ENCODE measurements at places on chromosomes 13 and 19.

DNA sequence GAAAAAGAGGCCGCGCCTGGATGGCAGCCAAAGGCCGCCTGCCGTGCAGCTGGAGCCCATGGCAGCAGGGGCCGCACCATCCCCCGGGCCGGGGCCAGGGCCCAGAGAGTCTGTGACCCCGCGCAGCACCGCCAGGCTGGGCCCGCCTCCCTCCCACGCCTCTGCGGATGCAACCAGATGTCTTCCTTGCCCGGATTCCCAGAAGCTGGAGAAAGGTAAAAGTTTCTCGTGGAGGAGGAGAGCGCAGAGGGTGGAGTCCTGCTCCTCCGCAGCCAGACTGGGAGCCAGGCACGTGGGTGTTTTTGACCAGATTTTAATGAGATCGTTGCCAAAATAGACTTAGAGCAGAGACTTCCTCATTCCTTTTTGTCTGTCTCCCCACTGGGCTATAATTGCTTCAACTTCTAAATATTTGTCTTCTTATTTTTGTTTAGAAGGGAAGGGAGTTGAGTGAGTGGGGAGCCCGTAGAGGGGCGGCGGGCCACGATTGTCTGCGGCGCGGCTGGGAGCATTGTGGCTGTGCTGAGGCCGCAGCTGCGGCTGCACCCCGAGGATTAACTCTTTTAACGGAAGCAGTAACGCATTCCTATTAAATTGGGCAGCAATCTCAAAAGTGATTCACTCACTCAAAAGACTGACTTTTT, 22.8 kb upstream of the NDUFS7 start:
- no peak for DNase-seq

GRCh38 chr19:11370744-11371143, 3.7 kb upstream of the SWSAP1 start:
- no peak for DNase-seq

DNA sequence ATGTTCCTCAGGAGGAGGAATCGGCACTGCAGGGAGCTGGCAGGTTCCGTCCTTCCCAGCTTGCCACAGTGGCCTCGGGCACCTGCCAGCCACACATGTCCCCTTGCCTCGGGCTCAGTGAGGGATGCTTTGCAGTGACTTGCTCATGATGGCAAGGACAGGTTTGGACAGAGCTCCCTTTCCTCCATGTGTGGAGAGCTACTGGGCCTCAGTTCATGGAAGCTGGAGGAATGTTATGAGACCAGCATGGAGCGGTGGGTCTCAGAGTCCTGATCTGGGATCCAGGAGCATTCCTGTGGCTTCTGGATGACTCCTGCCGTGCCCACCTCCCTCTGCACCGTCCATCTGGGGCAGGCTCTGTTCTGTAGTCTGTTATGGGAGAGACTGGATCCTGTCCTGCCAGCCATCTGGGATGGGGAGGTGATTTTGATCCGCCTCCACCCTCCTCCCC, 59.2 kb downstream of the SIPA1L3 start:
- no peak for DNase-seq

DNA sequence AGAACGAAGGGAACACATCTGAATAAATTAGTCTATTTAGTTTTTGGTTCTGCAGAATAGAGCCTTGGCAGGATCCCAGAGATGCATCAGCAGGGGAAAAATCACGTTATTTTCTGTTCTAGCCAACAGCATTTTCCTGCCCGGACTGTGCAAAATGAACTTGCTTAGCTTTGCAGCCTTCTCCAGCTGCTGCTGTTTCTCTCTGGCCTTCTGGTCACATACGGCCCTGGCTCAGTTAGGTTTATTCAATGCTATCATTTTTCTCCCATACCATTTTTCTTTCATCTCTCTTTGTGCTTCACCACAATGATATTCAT, 110.4 kb upstream of the KL start:
- DNase-seq = peak; percentile 14

Measured in MM.1S (cell line).